ENCODE measurements at places on chromosomes 6 and 20.

DNA sequence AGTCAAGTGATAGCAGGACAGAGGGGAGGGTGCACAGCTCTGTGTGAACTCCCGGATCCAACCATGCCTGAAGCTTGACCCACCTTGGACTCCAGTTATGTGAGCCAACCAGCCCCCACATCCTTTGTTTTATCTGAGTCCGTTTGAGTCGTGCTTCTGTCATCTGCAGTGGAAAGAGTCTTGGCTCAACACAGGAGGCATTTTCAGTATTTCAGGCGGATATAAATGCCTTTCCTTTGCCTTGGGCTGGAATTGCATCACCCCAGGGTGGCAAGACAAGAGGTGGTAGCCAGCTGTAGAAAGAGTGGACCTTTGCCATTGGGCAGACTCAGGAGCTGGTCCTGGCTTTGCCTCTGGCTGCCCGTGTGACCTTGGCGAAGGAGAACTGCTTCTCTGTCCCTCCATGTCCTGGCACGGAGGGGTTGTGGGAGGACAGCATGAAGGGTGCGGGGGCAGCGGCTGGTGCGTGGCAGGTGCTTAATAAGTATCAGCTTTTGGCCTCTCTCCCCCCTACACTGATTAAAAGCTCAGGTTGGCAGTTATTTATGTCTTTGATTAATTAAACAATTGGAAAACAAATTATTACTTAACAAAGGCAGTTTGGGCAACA lies 42.6 kb upstream of the APCDD1L start:
- DNase-seq = no peak

- DNase-seq = no peak
Observed at GRCh38 chr6:75933387-75933975, 139.0 kb downstream of the IMPG1 start.

- no peak for DNase-seq
Observed at GRCh38 chr6:11450037-11450436, 87.5 kb upstream of the TMEM170B start.

DNA sequence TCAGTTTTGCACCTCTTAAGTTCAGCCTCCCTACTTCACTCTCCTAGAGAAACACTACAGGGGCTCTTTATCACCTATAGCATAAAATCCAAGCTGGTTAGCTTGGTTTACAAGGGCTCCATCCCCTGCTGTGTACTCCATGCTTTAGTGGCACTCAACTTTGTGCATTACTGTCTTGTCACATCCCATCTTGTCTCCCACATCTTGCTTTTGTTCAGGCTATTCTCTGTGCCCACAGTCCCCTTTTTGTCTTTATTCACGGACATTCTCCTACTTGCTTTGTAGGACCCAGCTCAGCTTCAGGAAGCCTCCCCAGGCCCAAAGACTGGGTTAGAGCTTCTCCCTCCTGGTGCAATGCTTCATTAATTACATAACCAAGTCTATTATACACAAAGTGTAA lies 107.9 kb upstream of the SPACA1 start:
- DNase-seq = no peak

GRCh38 chr6:126944512-126944911 lies 174.0 kb upstream of the RSPO3 start:
- DNase-seq = no peak

DNA sequence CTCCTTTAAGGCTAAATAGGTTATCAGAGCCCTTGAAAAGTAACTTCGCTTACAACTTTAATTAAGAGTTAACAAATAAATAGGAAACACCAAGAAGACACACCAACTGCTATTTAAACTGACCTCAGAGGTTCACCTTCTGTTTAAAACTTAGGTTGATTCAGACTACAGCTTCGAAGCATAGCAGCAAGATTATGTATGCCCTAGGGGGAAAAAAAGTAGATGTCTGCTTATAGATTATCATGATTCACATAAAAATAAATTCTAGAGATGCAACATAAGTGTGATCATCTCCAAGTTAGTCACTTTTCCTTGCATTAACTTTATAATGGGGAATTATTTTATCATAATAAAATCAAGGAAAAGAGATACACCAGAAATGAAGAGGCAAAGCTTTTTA lies 8.9 kb downstream of the PNISR start:
- DNase-seq = no peak

GRCh38 chr20:44662261-44662660 lies 10.8 kb upstream of the ADA start:
- DNase-seq = no peak

DNA sequence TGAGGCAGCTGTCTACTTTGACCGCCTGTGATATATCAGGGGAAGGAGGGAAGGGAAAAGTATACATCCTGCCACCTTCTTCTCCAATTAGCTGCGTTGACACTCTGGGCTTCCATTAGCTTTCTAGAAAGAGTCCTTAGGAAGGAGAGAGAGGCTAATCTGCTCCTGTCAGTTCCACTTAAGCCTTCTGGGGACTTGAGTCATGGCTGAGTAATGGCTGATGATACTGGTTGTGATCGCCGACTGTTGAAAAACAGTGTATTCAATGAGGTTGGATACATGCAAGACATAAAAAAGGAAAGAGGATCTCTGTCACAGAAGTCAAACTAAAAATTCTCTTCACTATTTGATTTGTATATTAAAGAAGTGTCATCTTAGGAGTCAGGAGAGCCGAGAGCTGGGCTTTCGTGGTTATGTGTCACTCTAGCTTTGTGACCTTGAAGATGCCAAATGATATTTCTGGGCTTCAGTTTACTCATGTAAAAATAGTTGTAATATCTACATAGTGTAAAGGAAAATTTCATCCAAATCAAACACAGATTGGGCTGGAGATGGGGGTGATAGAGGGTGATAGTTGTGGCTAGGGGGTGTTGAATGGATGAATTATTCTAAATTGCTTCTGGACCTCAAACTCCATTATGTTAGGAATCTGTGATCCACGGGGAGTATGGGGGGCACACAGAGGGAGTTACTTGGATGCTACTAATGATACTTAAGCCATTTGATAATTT lies 189.0 kb downstream of the UST start:
- DNase-seq = no peak

DNA sequence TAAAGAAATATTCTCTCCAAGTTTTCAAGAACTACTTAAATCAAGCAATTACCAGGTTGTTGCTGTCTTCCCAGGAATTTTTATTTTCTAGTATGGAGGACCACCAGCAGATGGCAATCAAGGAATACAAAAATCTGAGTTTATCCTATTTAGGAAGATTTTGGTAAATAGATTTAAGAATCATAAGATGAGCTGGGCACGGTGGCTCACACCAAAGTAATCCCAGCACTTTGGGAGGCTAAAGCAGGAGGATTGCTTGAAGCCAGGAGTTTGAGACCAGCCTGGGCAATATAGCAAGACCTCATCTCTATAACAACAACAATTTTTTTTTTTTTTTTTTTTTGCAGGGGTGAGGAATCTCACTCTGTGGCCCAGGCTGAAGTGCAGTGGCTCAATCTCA lies 19.3 kb upstream of the SEC63 start:
- DNase-seq = no peak

DNA sequence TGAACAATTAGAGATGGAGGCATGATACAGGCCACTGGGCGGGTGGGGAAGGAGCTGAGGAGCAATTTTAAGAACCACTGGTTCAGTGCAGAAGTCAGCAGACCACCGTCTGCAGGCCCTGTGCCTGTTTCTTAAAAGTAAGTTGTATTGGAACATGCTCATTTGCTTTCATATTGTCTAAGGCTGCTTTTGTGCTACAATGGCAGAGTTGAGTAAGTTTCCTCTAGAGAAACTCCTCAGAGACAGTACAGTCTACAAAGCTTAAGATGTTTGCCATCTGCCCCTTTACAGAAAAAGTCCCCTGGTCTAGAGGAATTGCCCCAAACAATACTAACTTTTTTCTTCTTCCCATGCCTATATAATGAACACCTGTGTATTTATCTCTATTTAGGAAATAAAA lies 28.5 kb upstream of the UBE2J1 start:
- no peak for DNase-seq

DNA sequence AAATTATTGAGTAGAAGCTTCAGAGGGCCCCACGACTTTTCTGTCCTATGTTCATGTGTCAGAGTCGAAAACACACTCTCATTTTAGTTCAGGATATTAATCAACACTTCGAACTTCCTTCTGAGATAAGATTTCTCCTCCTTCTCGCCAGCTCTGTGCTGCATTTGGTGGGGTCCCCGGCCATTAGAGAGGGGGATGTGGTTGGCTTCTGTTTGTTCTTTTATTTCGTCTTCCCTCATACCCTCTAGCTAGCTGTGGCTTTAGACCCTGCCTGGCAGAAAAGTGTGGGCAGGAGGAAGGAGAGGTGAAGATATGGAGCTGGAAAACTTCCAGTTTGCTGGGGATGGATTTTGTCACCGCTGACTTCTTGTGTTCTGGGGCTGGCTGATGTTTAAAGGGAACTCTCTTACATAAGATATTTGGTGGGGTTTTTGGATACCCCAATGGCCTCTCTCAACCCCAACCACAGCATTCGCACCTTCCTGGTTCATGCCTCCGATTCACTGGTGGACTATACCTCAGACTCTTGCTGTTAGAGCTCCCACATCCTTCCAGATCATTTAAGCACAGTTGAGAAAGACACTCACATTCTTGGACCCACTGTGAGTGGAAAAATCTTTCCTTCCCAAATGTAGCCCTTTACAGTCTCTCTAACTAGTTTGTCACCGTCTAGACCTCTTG lies 30.7 kb upstream of the TMX4 start:
- DNase-seq = no peak

DNA sequence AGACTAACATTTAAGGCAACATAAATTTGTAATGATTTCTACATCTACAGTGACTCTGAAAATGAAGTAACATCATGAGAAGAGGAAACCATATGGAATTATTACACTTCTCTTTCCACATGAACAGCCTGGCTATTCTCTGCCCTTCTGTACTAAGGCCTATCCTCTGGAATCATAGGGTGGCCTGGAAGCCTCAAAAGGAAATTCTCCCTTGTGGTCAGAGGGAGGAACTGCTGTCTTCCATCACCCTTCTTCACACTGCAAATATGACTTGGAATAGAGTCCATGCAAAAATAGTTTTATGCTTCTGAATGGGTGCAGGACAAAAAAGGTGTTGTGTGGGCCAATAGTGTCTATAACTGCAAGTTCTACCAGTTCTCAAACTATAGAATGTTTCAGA lies 44.6 kb upstream of the SH3BGRL2 start:
- no peak for DNase-seq

GRCh38 chr6:38262026-38262425 lies 377.7 kb downstream of the BTBD9 start:
- no peak for DNase-seq

DNA sequence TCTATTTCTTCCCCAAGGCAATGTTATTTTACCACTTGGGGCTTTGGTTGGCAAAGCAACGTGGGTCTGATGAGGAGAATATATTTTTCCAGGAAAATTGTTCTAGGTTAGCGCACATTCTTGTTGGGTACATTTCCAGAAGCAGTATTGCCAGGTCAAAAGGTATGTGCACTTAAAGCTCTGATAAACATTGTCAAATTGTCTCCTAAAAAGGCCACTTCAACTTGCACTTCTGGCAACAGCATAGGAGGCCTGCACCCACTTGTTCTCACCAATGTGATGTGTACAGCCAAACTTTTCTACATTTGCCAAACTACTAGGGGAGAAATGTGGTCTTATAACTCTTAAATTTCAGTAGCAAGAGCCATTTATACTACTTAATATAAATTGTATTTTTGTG lies 197.5 kb upstream of the COL21A1 start:
- no peak for DNase-seq

DNA sequence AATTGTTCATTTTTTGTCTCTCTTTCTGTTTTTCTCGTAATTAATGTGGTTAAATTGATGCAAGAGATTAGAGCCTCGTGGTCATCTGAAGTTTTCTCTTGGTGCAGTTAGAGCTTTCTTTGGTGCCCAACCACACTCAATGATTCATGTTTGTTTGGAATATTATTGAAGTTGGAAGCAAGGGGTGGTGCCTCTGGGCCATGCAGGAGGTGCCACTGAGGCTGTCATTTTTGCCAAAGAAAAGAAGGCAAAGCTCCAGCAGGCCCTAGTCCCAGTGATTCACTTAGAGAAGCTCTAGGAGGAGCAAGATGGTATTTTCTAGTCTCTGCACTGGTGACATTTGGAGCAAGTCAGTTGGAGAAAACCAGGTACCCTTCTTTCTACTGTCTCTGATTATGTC lies 144.5 kb upstream of the RALGAPA2 start:
- DNase-seq = no peak

- no peak for DNase-seq
Observed at GRCh38 chr6:77463308-77463860, at the start of gene HTR1B. Gene HTR1B, minus strand, starts transcription at chr6:77463491. Its CDS starts 88 bp downstream, at chr6:77463403.

- DNase-seq = peak; percentile 49
Observed at GRCh38 chr20:48822879-48823385, 4.9 kb downstream of the PREX1 start.

DNA sequence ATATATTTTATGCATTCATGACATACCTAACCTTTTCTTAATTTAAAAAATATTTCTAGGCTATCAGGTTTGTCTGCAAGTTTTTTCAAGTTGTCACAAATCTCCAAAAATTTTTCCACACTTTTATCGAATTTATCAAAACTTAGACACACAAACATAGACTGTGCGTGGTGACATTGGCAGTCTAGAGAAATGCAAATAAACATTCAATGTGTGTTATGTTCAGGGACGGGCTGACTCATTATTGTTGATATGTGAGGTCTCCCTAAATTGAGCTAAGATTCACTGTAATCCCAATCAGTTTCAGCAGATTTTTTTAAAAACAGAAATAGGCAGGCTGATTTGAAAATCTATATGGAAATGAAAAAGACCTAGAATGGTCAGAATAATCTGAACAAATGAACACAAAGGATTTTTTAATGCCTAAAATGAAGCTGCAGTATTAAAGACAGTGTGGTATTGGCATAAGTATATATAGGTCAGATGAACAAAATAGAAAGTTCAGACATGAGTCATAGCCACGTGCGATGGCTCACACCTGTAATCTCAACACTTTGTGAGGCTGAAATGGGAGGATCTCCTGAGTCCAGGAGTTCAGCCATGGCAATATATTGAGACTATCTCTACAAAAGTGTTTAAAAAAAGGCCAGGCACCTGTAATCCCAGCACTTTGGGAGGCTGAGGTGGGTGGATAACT lies 19.2 kb downstream of the BLTP3A start:
- DNase-seq = peak; percentile 14

DNA sequence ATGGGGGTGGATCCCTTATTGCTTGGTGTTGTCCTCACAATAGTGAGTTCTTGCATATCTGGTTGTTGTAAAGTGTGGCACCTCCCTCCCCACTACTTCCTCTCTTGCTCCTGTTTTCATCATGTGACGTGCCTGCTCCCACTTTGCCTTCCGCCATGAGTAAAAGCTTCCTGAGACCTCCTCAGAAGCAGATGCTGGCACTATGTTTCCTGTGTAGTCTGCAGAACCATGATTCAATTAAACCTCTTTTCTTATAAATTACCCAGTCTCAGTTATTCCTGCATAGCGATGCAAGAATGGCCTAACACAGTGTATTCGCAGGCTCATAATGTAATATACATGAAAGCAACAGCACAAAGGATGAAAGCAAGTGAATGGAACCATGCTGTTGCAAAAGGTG lies 28.4 kb upstream of the ANKRD60 start:
- DNase-seq = no peak

- no peak for DNase-seq
Observed at GRCh38 chr6:148021165-148021564, 321.5 kb upstream of the SASH1 start.

All from CD4-positive, alpha-beta T cell treated with Interleukin-4 for 4 hours (primary cell).